ENCODE measurements at places on chromosomes 16 and 17.

GRCh38 chr17:39064819-39065218 lies 86.6 kb downstream of the PLXDC1 start:
- DNase-seq = no peak

GRCh38 chr17:81436294-81436849 lies 41.1 kb downstream of the BAHCC1 start:
- DNase-seq = no peak

GRCh38 chr17:73582359-73582758 lies 61.9 kb downstream of the SDK2 start:
- DNase-seq = no peak

DNA sequence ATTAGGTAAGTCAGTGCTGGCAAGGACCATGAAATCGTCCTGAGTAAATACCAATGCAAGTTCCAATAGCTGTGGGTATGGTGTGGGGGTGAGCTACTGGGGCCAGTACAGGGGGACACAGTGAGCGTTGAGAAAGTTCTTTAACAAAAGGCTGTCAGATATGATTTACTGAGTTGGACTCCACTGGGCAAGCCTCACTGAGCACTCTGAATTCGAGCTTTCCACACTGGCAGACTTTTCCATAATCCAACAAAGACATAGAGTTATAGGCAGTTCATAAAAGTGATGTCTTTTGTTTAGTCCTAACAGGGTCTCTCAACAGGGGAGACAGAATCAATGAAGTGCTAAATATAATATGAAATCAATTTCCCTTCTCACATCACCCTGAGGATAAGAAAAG lies 489.0 kb downstream of the KCNJ2 start:
- no peak for DNase-seq

GRCh38 chr16:49896447-49896964 lies 40.6 kb upstream of the ZNF423 start:
- DNase-seq = no peak

DNA sequence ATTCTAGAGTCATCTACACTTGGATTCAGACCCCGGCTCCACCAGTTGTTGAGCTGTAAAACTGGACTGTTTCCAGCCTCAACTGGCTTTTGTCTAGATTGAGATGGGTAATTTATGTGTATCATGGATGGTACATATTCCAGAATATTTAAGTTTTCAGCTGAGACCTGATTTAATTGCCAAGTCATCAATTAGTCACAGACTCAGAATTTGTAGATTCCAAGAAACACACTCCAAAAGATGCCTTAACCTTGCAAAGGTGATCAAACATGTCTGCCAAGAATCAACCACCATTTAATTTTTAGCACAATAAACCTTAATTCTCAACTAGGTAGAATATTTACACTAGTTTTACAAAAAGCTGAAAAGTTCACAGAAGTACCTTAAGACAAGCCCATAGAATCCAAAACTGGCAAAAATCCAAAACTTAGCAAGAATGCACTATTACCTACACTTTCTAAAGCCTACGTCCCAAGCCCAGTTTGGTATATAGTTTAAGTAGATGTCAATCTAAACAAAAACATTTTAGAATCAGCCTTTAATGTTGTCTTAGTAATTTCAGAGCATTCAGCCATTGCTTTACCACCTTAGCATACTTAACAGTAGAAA lies 17.7 kb downstream of the SIAH1 start:
- no peak for DNase-seq

GRCh38 chr16:65117811-65118448 lies 3.9 kb downstream of the CDH11 start:
- no peak for DNase-seq

DNA sequence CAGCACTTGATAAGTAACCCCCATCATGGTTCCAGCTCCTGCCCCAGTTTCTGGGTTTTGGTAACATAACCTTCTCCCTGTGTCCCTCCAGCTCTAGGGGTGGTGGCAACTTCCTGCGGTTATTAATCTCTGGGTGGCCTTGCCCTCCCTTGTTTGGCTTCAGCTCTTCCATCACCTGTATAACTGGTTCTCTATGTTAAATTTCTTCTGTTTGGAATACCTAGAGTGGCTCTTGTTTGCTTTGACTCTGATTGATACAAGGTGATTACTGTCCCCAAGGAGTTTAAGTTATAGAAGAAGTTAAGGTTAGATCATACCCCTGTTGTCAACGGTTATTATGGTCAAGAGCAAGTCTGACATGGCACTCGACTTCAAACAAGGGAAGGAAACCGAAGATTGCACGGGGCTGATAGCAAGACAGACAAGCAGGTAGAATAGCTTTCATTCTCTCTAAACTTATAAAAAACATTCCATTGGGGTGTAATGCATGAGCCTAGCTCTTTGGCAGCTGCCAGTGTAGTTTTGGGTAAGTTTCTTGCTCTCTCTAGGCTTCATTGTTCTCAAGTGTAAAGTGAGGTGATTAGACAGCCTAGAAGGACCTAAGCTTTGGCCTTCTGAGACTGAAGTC lies 11.0 kb upstream of the CCR7 start:
- no peak for DNase-seq

- DNase-seq = no peak
Measured at GRCh38 chr17:71224824-71225575, 895.8 kb upstream of the SOX9 start.

- no peak for DNase-seq
Measured at GRCh38 chr16:85901773-85902365, 2.9 kb downstream of the IRF8 start.

- DNase-seq = no peak
Measured at GRCh38 chr17:79160980-79161636, 86.5 kb downstream of the ENGASE start.

- DNase-seq = no peak
Measured at GRCh38 chr17:64153565-64154312, 23.8 kb upstream of the ERN1 start.

DNA sequence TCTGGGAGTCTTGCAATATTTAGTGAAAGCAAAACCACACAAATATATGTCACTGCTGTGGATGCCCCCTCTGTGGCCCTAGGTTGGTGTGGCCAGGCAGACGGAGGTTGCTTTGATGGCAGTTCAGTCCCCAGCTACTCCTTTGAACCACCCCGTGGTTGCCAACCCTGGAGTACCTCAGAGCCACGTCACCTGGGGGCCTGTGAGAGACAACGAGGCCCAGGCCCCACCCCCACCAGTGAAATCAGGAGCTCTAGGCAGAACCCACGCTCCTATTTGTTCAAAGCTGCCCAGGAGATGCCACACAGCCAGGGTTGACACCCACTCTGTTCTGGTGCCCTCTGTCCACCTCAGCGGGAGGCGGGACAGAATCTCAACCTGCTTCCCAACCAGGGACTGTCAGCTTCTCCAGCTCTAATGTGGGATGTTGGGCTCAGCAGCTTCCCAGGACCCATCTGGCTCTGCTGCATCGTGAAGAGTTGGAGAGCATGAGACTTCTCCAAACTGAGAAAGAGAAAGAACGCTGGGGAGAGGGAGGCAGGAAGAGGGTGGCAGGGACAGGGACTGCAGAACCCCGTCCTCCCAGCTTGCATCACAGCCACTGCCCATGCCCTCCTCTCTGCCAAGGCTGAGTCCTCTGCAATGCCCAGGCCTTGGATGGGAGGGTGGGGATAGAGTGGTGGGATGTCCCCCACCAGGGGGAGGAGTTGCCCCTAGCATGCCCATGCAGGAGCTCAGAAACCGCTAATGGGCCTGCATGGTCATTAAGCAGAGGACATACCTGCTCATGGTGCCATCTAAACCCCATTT lies 81.8 kb downstream of the C16orf78 start:
- no peak for DNase-seq

- no peak for DNase-seq
Measured at GRCh38 chr16:67447508-67448076, 16.7 kb downstream of the HSD11B2 start.

DNA sequence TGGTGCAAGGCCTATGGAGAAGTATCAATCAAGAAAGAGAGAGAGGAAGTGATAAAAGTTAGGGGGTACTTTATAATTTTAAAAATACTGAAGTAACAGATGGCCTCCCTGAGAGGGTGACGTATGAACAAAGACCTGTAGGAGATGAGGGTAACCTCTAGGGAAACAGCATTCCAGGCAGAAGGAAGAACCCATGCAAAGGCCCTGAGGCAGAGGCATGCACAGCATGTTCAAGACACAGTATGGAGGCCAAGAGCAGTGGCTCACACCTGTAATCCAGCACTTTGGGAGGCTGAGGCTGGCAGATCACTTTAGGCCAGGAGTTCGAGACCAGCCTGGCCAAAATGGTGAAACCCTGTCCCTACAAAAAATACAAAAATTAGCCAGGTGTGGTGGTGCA lies 192.6 kb upstream of the AXIN2 start:
- DNase-seq = no peak

DNA sequence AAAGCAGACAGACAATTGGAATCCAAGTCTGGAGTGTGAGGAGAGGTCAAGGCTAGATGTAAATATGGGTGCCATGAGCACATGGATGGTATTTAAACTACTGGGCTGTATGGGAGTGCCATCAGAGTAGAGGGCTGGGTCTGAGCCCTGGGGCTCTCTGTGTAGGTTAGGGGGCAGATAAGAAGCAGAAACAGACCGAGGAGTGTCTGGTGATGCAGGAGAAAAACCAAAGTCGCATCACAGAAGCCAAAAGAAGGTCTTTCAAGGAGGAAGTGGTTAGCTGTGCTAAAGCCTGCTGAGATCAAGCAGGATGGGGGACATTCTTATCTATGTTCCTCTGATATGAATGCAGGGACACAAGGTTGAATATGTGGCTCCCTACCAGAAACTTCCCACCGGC lies 1.9 kb downstream of the TSEN54 start:
- DNase-seq = no peak

GRCh38 chr16:68264128-68265077 lies at the start of gene SLC7A6:
SLC7A6 (plus strand) TSS chr16:68264526; CDS start chr16:68274727, 10,201 bp downstream.
- no peak for DNase-seq

- no peak for DNase-seq
Measured at GRCh38 chr16:89123001-89123830, 29.6 kb downstream of the ACSF3 start.

GRCh38 chr17:50689956-50690886 lies 17.5 kb downstream of the ANKRD40 start:
- no peak for DNase-seq

- no peak for DNase-seq
Measured at GRCh38 chr17:32102646-32103186, 39.6 kb upstream of the RHOT1 start.

GRCh38 chr17:9116861-9117568 lies 95.7 kb downstream of the NTN1 start:
- DNase-seq = no peak

DNA sequence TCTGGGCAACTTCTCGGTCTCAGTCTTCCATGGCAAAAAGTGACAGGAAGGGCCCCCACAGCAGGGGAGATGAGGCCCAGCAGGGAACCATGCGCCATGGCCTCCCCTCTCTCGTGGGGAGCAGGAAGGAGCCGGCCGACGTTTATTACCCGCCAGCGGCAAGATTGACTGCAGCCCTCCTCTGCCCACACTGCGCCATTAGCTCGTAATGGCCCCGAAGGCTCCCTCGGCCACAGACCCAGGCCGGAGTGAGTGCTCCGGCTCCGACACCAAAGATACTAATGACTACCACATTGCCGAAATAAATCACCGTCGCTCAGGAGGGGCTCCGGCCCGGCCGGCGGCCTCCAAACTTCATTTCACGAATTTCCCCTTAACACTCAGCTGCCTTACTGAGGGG lies 226.9 kb downstream of the C16orf78 start:
- DNase-seq = no peak

GRCh38 chr17:56171186-56171959 lies 18.1 kb downstream of the ANKFN1 start:
- no peak for DNase-seq

GRCh38 chr16:67029254-67030096 lies 526 bp downstream of the CBFB start:
- no peak for DNase-seq

DNA sequence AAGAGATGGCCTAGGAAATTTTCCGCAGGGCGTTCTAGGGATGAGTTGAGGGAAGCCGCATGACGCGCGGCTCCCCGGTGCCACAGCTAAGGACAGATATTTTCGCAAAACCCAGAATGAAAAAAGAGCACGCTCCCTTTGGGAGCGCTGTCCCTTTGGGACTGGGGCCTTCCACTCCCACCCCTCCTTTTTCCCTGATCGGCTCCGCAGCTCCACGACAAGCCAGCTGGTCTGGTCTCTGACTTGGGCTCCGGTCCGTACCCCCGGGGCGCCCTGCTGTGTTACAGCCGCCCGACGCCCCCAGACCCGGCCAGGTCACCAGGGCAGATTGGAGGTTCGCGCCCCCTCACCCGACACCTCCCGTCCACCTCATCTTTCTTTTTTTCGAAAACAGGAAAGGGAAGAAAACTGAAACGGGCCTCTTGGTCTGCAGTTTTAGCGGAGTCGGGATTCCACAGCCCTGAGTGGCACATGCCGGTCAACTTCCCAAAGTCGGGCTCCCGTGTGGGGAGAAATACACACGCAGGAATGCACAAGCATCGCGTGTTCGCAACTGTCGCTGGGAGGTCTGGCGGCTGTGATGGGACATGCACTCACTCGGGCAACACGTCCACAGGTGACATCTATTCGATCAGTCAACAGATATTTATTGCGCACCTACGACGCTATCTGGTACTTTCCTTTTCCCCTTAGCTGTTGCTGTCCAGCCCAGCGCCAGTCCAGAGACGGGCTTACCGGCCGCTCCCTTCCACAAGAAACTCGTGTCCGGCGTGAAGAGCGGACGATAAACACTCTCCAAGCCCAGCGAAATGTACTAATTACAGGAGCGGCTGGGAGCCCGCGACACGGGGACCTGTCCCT lies 3.9 kb upstream of the SOX9 start:
- DNase-seq = no peak

- no peak for DNase-seq
Measured at GRCh38 chr17:17944242-17944641, 28.0 kb downstream of the TOM1L2 start.

DNA sequence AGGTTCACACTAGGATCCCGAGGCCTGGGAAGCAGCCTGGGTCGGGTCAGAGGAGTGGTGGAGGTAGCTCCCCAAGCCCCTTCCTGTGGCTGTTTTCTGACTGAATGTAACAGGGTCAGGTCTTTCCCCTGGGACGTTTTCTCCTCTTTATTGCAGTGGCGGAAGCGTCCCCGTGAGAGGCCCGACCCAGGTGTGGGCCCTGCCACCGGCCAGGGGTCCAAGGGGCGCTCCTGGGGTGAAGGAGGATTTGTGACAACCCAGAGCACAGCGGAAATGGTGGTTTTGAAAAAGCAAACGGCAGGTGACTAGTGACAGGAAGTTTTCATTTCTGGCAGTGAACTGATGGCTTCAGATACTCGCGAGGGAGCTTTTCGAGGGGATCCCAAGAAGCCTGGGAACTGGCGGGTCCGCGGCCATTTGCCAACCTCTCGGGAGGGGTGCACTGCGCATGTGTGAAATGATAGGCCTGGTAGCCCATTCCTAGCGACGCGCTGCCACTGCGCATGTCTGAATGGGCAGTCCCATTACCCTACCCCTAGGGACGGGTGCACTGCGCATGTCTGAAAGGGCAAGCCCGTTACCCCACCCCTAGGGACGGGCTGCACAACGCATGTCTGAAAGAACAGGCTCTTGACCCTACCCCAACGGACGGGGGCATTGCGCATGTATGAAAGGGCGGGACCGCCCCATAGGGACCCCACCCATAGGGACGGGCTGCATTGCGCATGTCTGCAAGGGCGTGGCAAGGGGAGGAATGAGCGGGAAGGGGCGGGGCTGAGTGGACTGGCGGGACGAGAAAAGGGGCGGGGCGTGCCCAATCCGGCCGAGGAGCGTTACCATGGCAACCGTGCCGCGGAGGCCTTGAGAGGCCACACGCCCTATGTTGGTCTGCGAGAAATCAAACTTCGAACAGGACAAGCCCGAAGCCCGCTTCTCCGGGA lies 1747.9 kb downstream of the TP53TG3F start:
- peak; percentile 100 for DNase-seq

- DNase-seq = no peak
Measured at GRCh38 chr17:43758086-43758485, 505 bp downstream of the SOST start.
